Activated gamma-delta T cell treated with anti-CD3 and anti-CD28 coated beads, Interleukin-2, amount 50 U/mL, for 16 hours (primary cell): ENCODE measurements at places on chromosomes 4 and X.
A peak's percentile ranks its signal among the peaks of the same experiment; 100 is the strongest.

- no peak for DNase-seq
Measured at GRCh38 chr4:138451276-138451663, 209.1 kb upstream of the SLC7A11 start.

- DNase-seq = no peak
Measured at GRCh38 chr4:53702334-53703266, 111.3 kb upstream of the LNX1 start.

DNA sequence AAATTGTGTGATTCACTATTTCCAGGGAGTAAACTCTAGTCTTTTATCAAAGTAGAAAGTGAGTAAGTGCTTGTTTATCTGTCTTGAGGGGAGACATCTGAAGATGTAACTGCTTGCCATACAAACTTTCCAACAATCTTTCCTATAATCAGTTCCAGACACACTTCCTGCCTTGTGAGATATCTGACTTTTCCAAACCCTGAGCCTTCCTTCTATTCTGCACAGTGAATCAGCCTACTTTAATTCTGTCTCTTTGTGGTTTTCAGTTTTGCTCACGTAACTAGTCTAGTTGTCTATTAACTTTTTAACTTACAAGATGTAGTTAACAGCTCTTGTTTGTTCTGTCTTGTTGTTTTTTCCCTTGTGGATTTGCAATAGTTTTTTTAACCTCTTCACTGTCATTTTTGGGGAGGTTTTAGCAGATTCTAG lies 947.8 kb downstream of the C4orf33 start:
- no peak for DNase-seq

DNA sequence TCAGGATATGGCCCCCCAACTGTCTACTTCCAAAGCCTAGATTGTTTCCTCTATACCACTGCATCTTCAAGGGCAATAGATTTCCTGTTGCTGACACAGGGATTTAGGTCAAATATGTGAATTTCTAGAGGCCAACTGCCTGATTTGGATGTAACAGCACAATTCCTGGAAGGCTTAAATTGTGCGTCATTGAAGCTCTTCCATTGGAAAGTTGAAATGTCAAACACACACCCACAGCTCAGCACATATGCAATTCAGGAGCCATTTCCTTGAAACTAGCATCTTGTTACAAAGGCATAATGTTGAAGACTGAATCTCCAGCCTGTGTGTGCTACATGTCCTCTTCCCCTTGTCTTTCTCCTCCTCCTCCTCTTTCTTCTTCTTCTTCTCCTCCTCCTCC lies 158.6 kb downstream of the STK32B start:
- DNase-seq = no peak

- peak; percentile 64 for DNase-seq
Measured at GRCh38 chrX:154051201-154051810, 31.6 kb upstream of the IRAK1 start.

GRCh38 chr4:74545448-74545847 lies 100.5 kb downstream of the AREG start:
- no peak for DNase-seq

DNA sequence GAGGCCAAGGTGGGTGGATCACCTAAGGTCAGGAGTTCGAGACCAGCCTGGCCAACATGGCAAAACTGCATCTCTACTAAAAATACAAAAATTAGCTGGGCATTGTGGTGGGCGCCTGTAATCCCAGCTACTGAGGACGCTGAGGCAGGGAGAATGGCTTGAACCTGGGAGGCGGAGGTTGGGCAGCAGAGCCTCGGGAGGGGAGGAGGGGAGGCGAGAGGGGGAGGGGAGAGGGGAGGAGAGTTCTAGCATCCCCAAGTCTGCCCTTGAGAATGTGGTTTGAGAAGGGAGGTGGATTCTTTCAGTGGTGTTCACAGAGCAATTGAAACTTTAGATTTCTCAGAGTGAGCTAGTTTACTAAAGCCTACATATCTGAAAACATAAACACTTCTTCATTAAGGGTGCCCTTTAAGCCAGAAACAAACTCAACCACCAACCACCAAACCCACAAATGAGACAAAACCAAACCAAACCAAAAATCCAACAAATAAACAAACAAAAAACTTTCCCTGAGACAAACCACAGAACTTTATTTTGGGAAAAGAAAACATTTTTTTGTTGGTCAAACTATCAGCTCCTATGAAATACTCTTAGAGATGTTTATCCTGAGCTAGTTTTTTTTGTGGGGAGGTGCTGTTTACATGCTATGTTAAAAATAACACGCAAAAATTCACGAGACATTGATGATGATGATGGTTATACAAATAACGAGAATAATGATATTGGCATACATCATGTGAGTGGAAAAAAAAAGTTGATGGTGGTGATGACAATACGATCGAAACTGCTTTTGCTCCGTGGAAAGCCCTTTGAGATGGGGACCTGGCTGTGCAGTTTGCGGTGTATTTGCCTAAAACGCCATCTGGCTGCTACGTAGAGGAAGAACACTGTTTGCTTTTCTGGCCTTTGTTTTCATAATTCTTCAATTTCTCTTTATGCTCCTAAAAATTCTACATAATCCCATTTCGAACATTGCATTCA lies 98.2 kb upstream of the PRKX start:
- DNase-seq = peak; percentile 18

DNA sequence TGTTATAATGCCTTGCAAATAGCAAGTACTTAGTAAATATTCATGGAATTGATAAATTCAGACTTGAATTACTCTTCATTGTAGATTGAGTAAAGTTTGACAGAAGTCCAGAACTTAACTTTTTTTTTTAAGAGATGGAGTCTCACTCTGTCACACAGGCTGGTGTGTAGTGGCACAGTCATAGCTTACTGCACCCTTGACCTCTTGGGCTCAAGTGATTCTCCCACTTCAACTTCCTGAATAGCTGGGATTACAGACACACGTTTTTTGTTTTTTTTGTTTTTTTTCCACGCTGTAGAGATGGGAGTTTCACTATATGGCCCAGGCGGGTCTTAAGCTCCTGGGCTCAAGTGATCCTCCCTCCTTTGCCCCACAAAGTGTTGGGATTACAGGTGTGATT lies 32.1 kb downstream of the UBE2K start:
- DNase-seq = no peak

- no peak for DNase-seq
Measured at GRCh38 chr4:83267830-83268475, 16.6 kb downstream of the COQ2 start.

DNA sequence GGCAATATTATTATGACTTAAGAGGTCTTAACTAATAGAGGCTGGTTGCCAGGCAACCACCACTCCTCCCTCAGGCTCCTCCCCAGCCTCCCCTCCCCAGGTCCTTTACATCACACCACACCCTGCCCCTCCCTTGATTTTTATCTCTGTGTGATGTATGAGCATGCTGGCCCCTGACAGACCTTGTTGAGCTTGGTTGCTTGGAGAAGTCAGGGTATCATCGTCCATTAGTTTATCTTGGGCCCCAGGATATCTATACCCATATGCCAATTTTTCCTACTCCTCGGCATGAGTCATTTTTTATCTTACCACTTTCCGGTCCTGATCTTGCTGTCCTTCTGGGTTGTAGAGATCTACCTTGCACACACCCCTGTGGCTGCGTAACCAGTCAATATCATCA lies 2.5 kb downstream of the AKAP4 start:
- no peak for DNase-seq

- DNase-seq = no peak
Measured at GRCh38 chrX:52261125-52261462, 76.4 kb downstream of the MAGED4 start.

DNA sequence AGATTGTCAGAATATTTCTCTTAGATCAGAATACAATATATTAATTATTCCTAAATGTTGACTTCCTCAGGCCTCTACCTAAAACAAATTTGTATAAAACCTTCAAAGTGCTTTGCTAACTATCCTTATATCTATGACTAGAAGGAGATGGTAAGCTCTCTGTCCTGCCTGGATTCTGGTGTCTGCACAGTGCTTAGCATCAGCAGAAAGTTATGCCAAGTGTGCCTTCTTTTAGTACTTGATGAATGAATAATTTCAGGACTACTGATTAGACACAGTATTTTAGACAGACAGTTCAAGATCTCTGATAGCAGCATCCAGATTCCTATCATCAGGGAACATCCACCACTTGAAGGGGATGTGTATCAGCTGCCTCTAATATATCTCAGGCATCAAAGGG lies 242.4 kb upstream of the TLL1 start:
- no peak for DNase-seq

- no peak for DNase-seq
Measured at GRCh38 chr4:139969635-139970266, 184.2 kb downstream of the MAML3 start.

DNA sequence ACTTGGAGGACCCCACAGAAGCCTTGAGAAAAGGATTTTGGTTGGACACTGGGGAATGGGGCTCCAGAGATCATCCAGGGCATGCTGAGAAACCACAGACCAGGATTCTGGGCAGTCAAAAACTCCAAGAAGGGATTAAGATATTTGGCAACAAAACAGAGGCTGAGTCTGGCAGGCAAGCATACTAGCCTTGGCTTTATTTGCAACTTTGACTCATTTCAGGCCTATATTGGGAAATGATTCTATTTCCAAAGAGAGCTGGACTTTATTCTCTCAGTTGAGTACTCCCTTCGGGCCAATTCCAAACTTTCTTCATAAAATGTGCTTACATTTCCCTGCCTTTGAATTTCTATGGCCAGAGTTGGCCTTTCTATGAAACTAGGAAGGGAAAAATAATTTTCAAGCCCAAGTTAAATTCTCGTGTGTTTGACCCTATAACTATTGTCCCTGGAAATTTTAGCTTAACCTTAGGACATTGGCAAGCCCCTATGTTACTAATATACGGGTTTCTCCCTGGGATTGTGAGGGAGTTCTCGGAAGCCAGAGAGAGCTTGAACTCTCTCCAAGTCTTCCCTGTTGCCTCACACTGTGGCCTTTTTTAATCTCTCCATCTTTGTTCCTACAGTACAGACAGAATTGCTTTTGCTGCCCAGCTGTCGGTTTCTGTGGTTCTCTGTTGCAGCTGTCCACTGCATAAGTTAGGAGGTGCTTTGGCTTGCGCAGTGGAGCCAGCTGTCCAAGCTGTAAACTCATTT lies 112.6 kb upstream of the FAM9A start:
- DNase-seq = no peak

GRCh38 chr4:726235-726787 lies 20.7 kb downstream of the PCGF3 start:
- DNase-seq = no peak

- DNase-seq = no peak
Measured at GRCh38 chr4:67456577-67457196, 88.6 kb downstream of the CENPC start.

DNA sequence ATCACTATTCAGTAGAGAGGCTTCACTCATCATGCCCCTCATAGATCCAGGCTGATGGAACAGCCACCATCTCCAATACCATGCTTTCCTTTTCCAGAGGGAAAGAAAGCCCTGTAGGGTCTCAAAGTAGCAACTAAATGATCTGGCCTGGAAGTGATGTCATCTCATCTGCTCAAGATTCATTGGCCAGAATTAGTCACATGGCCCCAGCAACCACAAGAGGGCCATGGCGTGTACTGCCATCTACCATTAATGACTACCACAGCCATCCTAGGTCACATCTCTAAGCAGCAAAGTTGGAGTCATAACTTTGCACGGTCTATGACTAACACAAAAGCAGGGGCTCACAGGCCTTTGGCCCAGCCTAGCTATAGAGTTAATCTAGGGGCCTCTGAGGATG lies 194.8 kb downstream of the KIT start:
- DNase-seq = no peak

DNA sequence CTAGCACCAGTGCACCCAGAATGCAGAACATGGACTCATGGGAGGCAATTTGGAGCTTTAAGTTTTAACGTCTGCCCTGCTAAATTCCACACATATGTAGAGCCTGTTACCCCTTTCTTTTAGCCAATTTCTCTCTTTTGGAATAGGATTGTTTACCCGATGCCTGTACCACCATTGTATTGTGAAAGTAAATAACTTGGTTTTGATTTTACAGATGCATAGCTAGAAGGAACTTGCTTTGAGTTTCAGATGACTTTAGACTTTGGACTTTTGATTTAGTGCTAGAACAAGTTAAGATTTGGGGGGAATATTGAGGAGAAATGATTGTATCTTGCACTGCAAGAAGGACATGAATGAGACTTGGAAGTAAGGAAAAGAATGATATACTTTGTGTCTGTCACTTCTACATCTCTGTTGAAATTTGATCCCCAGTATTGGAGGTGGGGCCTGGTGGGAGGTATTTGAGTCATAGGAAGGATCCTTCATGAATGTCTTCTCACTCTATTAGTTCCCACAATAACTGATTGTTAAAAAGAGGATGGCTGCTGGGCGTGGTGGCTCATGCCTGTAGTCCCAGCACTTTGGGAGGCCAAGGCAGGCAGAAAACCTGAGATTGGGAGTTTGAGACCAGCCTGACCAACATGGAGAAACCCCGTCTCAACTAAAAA lies 794.8 kb upstream of the LCORL start:
- DNase-seq = no peak

- DNase-seq = peak; percentile 60
Measured at GRCh38 chrX:118975831-118976598, 1.6 kb downstream of the LONRF3 start.

- DNase-seq = no peak
Measured at GRCh38 chr4:122512430-122512829, 55.9 kb upstream of the IL2 start.

GRCh38 chr4:68148800-68149685 lies 19.4 kb upstream of the TMPRSS11F start:
- no peak for DNase-seq

DNA sequence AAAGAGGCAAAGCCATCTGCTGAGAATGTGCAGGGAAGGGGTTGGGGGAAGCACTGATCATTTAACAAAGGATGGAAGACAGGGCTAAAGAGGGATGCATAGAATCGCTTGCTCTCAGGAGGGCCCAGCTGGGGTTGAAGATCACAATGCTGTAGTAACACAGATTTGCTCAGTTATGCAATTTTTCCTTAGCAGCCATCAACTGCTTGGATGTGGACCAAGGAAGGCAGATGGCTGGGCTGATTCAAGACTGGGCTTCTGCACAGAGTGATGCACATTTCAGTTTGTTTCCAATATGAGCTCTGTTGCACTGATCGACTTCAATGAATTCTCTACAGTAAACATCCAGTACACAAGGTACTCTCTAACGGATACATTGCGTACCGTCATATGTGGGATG lies 127.8 kb upstream of the TBL1X start:
- DNase-seq = no peak

- DNase-seq = no peak
Measured at GRCh38 chr4:5619913-5620625, 88.3 kb downstream of the EVC2 start.

GRCh38 chrX:30618160-30618765 lies 35.0 kb upstream of the GK start:
- DNase-seq = no peak

- no peak for DNase-seq
Measured at GRCh38 chr4:20251796-20252655, at the start of gene SLIT2. TSS of gene SLIT2 (plus strand) at chr4:20251905. CDS start at chr4:20253816, 1,911 bp downstream.
